Erythroblast (primary cell): ENCODE measurements at places on chromosomes 11 and 22.

GRCh38 chr22:46803031-46803880 lies 40.8 kb downstream of the TBC1D22A start:
- DNase-seq = peak; percentile 94

GRCh38 chr22:38142606-38143005 lies 32.1 kb upstream of the BAIAP2L2 start:
- DNase-seq = no peak

- DNase-seq = no peak
Measured at GRCh38 chr11:130214861-130215530, 55.4 kb downstream of the ST14 start.

- no peak for DNase-seq
Measured at GRCh38 chr11:26974996-26975395, 18.9 kb upstream of the FIBIN start.

GRCh38 chr22:28464127-28464526 lies 215.5 kb downstream of the TTC28 start:
- DNase-seq = no peak

DNA sequence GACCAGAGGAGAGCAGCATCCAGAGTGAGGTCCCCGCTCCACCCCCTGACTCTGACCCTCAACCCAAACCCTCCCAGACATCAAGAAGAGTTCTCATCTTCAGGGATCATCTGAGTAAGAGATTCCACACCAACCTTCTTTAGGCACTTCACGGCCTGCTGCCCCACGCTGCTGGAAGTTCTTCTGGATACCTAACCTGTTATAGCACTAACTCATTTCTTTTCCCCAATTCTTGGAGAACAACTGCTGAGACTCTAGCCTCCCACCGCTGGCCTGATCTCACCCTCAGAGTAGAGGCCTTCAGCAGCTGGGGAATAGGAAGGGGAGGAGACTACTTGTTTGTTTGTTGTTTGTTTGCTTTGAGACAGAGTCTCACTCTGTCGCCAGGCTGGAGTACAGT lies 7.3 kb downstream of the TMPRSS13 start:
- no peak for DNase-seq

- no peak for DNase-seq
Measured at GRCh38 chr22:22159384-22159783, 85.2 kb upstream of the VPREB1 start.

DNA sequence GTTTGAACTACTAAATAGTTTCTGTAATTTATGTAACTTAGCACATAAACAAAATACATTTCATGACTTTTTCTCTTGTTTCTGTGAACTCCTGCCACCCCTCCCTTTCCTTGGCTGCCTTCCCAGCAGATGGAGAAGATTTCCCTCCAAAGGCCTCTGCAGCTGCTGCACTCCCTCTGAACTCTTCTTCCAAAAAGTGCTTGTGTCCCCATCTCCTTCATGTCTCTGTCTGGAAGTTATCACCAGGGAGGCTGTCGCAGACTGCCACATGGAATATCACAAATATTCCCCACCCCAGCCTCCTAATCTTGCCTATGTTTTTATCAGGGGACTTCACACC lies 1068.3 kb downstream of the OPCML start:
- DNase-seq = no peak

DNA sequence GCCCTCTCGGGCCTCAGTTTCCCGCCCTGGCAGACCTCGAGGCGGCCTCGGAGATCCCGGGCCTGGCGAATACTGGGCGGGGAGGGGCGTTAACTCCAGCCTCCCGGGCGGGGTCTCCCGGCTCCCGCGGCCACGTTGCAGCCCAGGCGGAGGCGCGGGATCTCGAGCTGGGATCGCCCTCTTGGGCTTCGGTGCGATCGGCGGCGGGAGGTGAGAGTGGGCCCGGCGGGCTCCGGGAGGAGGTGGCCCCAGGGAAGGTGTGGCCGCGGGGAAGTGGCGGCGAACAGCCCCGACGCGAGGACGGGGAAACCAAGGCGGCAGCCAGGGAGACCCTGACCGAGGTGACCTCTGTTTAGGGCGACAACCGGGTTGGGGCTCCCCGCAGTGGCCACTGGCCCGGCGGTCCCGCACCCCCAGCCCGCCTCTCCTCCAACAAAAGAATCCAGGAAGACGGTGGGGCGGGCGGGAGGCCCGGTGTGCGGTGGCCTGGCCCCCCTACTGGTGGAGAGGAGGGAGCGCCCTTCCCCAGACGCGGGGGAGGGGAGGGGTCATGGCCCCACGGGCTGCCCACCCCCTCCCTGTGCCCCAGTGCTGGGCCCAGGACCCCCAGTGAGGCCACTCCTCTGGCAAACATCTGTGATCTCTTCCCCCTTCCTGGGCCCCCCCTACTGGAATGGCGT lies at the start of gene PHETA2:
TSS of gene PHETA2 (plus strand) at position 117 of the 680 bp plus-strand sequence. CDS start 3,046 bp downstream, outside the sequence.
- DNase-seq = peak; percentile 70

DNA sequence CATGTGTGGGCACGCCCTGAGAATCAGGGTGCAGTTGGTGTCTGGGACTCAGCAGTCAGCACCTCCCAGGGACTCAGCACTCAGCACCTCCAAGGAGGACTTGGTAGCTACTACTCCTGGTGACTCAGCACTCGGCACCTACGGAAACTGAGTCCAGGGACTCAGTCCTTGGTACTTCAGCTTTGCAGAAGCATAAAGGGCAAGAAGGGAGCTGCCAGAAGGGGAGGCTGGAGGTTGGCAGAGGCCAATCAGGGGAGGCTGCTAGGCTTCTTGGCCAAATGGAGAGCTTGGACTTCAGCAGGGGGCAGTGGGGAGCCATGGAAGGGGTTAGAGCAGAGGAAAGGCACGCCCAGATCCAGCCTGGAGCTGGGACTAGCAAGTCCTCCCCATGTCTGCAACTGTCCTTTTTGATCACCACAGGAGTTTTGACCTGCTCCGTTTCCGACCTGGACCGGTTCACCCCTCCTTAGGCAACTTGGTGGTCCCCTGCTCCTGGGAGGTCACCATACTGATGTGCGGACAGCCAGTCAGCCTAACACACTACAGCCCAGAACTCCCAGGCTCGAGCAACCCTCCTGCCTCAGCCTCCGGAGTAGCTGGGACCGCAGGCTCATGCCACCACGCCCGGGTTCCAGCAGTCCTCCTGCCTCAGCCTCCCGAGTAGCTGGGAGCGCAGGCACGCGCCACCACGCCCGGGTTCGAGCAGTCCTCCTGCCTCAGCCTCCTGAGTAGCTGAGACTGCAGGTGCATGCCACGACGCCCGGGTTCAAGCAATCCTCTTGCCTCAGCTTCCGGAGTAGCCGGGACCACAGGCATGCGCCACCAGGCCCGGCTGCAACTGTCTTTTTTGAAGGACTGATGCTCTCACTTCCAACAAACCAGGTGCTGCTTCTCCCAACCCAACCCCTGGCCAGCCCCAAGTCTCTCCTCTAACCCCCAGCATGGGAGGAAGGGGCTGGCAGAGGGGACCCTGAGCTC lies 1.5 kb downstream of the ANO9 start:
- peak; percentile 61 for DNase-seq

DNA sequence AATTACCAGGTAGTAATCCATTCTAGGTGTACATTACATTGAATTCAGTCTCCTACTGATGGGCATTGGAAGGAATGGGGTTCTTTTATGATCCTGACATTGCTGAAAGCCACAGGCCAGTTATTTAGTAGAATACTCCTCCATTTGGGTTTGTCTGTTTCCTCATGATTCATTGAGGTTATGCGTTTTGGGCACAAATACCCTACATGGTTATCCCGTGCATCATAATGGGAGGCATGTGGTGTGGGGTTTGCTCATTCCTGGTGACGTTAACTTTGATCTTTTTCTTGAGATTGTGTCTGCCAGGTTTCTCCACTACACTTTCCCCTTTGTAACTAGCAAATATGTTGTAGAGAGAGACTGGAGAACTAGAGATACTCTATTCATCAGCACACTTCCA lies 5.5 kb downstream of the FOLR3 start:
- no peak for DNase-seq

GRCh38 chr11:23111527-23111926 lies 251.3 kb upstream of the CCDC179 start:
- no peak for DNase-seq

DNA sequence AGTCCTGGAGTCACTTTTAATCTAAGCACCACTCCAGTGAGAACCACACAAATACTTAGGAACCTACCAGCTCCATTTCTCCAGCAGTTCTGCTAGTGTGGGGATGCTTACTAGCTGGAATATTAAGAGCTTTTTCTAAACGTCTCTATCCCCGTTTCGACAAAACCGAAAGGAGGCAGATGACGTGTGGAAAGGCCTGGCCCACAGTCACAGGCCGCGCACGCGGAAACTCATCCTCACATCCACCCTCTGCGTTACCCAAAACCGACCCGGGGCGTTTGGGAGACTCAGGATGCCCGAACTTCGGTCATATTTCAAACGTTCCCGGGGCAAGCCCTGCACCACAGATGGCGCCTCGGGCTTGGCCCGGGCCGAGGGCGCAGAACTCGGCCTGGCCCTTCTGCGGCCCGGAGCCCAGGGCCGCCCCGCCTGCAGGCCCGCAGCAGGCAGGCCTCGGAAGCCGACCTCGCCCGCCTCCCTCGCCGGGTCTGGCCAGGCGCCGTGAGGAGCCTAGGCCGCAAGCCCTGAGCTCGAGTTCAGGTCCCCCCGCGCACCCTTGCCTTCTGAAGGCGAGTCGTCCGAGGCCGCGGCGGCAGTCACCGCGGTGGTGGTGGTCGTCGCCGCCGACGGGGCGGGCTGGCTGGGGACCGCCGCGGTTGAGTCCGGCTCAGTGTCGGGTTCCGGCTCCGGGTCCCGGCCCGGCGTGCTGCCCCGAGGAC lies 473 bp downstream of the FNBP4 start:
- DNase-seq = peak; percentile 89

DNA sequence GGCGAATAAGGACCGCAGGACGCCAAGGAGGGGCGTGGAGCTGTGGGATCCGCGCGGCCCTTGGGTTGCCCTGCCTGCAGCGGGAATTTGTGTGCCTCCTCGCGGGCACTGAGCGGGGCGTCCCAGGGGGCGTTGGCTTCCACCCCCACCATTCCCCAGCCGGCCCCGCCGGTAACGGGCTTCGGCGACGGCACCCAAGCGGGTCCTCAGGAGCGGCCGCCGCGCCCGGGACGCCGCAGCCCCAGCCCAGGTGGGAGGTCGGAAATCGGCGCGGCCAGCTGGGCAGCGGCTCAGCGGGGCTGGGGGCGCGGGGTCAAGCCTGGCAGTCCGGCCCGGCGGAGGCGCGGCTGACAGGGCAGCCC lies 320 bp downstream of the CLTCL1 start:
- peak; percentile 47 for DNase-seq

DNA sequence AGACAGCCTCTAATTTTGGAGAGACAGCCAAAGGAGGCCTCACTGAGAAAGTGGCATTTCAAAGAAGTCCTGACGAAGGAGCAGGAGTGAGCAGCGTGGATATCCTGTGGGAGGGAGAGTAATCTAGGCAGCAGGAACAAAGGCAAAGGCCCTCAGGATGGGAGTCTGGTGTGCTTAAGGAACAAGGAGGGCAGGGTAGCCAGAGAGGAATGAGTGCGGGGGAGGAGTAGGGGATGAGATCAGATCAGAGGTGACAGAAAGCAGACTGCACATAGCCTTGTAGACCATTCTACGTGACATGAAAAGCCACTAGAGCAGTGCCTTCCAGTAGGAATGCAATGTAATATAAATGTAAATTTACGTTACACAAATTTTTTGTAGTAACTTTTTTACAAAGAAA lies 5.6 kb downstream of the SLC36A4 start:
- DNase-seq = no peak

DNA sequence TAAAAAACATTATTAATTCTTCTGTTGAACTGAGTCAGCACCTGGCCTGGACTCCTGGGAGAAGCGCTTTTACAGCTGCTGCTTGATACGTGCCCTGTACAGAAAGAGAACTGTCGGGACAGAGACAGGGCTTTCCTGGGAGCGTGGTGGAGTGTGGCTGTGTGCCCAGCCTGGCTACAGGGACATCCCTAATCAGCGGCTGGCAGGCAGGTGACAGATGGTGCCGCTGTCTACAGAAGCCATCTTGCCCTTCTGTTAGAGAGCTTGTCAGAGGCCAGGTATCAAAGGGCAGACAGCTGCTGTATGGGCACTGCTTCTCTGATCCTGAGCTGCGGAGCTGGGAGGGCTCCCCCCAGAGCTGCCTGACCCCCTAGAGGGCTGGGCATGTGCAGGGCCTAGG lies 361.8 kb downstream of the TENM4 start:
- DNase-seq = no peak
